Nucleus accumbens (tissue), 56 donors: ENCODE measurements at places on chromosomes 5 and 9.

DNA sequence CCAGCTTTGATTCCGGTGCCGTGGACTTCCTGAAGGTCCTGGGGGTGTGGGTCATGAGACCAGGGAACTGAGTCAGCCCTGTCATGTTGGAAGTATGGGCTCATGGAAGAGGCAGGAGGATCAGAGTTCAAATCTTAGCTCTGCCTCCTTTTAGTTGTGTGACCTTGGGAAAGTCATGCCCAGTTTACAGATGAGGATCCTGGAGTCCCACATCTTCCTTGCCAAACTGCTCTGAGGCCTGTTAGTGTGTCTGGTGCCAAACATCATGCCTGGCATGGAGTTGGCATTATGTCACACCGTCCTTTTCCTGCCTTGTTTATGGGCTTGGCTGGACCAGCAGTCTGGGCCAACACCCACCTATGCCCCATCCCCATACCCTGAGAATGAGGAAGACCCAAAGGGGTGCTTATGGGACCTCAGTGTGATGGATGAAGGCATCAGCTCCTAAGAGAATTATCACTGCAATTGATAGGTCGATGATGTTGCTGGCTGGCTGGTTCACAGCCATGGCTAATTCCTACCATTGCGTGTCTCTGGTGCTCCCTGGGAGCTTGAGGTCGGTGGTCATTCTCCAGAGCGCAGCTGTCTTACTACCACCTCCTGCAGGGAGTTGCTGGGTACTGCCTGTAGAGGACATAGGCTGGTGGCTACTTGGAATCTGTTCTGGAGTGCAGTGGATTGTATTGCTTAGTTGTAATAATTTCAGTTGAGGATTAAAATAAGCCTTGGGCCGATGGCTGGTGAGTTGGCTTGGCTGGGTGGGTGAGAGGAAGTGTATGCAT lies 140.5 kb upstream of the PITX1 start:
- DNase-seq = no peak

DNA sequence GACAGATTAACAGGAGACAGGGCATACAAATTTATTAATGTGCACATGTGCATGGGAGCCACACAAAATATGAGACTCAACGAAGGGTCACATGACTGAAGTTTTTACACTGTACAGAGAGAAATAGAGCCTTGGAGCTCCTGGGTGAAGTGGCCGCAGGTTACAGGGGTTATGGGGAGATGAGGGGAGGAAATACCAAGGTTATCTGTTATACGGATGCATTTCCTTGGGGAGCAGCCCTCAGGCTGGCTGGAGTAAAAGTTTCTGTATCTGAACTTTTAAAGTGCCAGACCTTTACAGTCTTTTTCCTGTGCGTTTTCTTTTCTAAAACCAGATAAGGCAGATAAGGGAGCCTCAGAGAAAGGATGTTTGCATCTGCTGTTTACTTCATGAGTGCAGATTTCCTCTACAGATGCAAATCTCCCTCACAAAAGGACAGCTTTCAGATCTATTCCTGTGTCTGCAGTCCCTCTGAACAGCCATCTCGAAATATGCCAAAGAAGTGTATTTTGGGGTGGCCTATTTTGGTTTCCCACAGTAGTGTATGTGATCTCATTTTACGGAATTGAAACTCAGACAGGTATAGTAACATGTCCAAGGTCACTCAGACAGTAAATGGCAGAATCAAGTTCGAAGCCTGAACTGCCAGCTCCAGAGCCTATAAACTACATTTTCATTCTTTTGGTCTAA lies 139.3 kb upstream of the FBXL17 start:
- DNase-seq = no peak

GRCh38 chr9:13447843-13448422 lies 168.4 kb upstream of the MPDZ start:
- no peak for DNase-seq

- no peak for DNase-seq
Measured at GRCh38 chr5:51373880-51374523, 9.2 kb upstream of the ISL1 start.

- DNase-seq = no peak
Measured at GRCh38 chr9:7436754-7437153, 362.8 kb downstream of the DMAC1 start.

GRCh38 chr5:179497636-179498340 lies 52.6 kb upstream of the RUFY1 start:
- no peak for DNase-seq

DNA sequence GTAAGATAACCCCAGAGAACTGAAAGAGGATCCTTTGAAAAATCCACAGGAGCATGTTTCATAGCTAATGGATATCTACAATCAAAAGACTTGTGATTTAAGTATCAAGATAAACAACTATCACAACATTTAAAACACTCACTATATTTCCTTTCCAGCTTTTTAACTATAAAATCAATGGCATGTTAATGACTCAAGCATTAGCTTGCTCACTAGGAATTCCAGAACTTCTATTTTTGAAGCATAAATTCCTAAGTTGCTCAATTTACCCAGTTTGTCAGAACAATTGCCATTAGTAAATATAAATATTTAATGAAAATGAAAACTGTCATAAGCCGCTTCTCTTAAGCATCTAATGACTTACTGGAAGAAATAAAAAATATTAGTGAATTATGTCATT lies 355.3 kb downstream of the PRELID2 start:
- DNase-seq = no peak

DNA sequence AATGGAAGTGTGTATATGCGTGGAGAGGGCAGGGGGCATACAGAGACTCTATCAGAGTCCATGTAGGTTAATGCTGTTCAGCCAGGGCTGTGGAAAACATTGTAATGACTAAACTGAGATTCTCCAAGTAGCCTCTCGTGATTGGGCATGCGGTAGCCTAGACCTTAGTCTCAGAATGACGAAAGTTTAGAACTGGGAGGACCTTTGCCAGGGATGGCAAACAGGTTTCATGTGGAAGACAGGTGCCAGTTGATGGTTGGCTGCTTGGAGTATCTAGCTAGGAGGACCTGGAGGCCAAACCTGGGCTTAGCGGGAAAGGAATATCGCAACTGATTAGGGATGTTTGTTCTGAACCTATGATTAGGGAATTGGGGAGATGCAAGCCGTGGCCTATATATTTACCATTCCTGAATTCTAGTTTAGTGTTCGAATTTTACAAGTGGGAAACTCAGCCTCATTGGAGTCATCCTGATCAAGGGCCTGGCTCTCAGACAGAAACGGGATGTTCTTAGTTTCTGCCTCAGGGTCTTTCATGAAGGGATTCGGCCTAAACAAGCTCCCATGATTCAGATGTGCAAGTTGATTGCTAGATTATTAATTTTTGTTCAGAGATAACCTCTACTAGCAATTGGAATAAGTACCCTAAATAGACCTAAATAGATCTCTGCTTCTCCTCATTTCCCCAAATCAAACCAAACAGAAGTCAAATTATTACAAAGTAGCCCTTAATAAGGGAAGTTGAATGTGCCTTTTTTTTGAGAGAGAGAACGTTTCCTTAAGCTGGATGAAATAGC lies 26.8 kb upstream of the TJP2 start:
- no peak for DNase-seq

- DNase-seq = no peak
Measured at GRCh38 chr9:69993110-69993509, 50.5 kb upstream of the MAMDC2 start.

- no peak for DNase-seq
Measured at GRCh38 chr5:171606414-171607024, 179.1 kb upstream of the SMIM23 start.

DNA sequence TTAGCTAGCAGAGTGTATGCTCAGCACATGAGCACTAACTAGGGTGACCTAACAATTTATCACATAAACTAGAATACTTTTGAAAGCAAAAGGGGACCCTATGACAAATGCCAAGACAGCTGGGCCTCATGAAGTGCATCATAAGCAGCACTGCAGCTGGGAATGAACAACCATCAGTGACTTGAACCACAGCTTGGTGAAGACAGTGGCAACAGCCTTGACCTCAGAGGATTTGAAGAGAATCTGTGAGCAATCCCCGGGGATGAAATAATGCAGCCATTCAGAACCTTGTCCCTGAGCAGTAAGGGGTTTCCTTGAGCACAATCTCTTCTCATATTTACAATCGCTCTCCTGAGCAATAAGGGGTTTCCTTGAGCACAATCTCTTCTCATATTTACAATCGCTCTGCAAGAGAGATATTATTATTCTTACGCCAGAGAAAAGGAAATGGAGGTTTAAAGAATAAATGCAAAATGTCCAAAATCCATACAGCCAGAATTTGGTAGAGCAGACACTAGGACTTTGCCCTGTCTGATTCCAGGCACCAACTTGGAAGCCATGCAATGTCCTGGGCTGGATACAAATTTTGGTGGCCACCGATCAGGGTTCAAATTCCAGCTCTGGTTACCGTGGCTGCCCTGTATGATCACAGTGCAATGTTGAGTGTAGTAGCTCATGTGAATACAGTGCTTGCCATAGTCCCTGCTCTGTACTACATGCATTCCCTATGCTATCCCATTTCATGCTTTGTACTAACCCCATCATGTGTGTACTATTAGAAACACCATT lies 846 bp upstream of the NSG2 start:
- DNase-seq = no peak

DNA sequence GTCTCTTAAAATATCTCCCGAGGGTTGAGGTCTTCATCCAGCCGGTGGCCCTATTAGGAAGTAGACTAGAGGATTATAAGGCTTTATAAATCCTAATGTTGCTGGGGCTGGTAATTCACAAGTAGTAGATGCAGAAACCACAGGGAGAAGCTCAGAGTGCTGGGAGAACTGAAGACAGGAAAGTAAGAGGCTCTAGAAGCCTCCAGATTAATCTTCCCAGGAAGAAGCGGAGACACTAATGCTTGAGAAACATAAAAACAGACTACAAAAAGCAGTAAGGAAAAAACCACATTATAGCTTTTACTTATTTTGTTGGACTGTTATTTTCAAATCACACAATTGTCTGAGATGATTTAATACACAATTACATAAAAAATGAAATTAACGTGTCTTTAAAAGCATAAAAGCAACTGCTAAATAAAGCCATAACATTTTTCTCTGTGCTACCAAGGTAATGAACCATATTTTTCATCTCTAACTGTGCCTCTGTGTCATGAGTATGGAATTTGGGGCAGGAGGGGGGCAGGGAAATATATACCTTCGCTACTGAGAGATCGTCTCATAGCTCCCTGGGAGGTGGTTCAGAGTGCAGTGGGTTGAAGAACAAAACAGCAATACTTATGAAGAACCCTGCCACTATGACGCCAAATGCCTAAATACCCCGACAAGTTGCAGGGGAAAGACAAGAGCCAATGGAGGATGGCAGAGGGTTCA lies 806.2 kb upstream of the WWC1 start:
- DNase-seq = no peak

GRCh38 chr5:128154943-128155342 lies 71.4 kb downstream of the SLC12A2 start:
- no peak for DNase-seq

DNA sequence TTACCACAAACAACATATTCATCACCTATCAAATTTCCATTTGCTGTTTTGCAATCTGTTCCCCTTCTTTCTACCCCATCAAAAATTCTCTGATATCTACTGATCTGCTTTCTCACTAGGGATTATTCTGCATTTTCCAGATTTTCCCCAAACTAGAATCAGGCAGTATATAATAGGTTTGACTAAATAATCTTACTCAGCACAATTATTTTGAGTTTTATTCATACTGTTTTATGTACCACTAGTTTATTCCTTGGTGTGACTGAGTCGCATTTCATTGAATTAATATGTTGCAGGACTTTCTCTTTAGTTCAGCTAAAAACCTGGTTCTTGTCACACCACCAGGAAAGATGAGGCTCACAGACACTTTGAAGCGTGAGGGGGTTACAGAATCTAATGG lies 131.4 kb downstream of the CYLC2 start:
- no peak for DNase-seq

- no peak for DNase-seq
Measured at GRCh38 chr5:54278979-54279717, 31.2 kb downstream of the ARL15 start.
